ENCODE measurements at places on chromosomes 6 and 20.
A peak's percentile ranks its signal among the peaks of the same experiment; 100 is the strongest.

- DNase-seq: no peak
Measured at GRCh38 chr6:53768636-53769035, 26.2 kb upstream of the LRRC1 start.

DNA sequence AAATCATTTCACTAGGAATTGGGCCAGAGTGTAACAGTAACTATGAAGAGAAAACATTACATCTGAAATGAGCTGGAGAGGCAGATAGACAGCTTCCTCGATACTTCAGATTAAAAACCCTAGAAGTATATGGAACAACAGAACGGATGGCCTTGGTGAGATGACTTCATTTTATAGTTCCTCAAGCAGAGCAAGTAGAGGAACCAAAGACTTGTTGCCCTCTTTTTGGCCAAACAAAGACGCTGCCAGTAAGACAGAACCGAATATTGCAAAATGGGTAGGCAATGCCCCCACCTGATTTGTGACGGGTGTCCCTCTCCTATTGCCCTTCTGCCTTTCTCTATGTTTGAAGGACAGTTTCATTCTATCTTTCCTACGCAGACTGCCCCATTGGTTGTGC lies 53.5 kb downstream of the AGPAT4 start:
- DNase-seq: no peak

DNA sequence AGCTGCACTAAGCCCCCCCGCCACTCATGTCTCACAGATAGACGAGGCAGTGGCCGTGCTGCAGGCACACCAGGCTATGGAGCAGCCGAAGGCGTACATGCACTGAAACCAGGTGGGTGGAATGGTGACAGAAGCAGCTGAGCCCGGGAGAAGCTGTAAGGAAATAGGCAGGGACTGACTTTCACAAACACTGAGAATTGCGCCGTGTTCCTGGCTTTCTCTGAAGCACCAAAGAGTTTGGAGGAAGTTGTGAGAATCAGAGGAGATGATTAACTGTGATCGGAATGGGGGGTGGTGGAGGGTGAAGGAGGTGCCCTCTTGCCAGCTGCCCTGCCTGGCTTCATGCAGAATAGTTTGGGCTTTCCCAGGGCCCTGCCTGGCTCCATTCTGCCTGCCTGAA lies 21.6 kb downstream of the TOMM34 start:
- no peak for DNase-seq

GRCh38 chr20:9977629-9978028 lies 57.2 kb upstream of the ANKEF1 start:
- DNase-seq: no peak

- peak; percentile 6 for DNase-seq
Measured at GRCh38 chr6:130019326-130020072, 1.1 kb downstream of the L3MBTL3 start.

DNA sequence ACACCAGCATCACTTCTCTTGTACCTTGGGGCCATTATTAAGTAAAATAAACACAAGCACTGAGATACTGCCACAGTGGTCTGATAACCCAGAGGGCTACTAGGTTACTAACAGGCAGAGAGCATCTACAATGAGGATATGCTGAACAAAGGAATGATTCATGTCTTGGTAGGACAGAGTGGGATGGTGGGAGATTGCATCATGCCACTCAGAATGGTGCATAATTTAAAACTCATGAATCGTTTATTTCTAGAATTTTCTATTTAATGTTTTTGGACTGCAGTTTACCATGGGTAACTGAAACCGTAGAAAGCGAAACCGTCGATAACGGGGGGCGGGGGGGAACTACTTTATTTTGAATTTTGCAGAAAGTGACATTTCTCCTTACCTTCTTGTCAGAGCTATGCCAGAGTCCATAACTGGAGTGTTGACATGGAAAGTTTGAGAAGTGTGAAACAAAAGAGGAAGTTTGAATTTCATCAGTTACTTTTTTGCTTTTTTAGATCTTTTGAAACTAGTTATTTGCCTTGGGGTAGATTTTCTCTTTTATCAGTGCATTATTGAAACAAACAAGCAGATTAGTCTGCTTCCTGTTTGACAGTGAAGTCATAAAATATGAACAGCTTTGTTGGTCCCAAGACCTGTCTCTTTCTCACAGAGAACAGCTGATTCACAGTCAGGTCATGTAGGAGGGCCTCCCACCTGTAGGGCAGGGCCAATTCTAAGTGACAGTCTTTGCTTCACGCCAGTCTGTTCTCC lies 124.9 kb downstream of the KLHL32 start:
- no peak for DNase-seq

GRCh38 chr20:6919792-6920468 lies 152.4 kb downstream of the BMP2 start:
- DNase-seq: no peak

GRCh38 chr6:168773788-168774187 lies 332.8 kb downstream of the SMOC2 start:
- DNase-seq: no peak
